ENCODE measurements at places on chromosomes 1 and 21. TPM values are rescaled to one million over a fixed set of nuclear protein-coding genes. Genes with fewer than 3 reads are reported as not detected.
A peak's percentile ranks its signal among the peaks of the same experiment; 100 is the strongest.

DNA sequence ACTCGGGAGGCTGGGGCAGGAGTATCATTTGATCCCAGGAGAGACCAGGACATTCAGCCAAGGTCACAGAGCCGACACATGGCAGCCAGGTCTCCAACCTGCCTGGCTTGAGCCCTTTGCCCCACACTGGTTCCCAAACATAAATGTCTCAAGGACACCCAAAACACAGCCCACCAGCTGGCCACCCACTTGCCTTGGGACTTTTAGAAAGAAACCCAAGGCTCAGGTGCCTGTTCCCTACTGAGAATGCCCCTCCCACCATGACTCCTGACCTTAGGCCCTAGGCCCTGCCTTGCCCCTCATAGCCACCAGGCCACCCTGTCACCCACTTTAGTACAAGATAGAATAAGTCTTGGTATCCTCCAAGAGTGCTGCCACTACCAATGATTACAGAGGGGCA is 41.9 kb upstream of the LRP8 start:
- peaks cover 14% of the 10 kb centered on the region for H3K27me3 ChIP-seq
- no peaks in the 10 kb centered on the region for H3K4me1 ChIP-seq
- no peak overlapping the region for H3K27ac ChIP-seq
- H3K36me3 ChIP-seq, result no peaks in the 10 kb centered on the region

DNA sequence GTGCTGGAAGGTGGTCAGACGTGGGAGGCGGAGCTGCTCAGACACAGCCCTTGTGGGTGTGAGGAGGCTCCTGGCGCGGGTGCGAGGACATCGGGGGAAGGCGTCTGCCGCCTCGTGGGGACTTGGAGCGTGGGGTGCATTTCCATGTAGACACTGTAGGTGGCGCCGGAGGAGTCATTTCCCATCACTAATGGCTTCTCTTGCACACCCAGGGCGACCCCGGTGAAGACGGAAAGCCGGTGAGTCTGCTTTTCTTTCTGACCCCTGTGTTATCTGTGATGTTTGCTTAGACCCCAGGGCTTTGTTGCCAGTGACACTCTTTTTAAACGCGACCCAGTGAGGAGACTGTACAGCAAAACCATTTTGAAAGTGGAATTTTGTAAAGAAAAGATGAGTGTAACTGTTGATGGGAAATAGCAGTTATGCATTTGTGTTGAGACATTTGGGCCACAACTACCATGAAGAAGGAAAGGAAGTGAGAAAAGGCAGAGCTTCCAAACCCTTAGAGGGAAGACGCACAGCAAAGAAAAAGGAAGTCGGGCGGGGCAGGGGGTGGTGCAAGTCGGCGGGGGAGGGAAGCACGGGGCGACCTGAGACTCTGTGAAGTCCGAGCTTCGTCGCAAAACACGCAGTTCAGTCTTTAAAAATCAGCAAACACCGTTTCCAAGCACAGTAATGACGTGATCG is 64.0 kb downstream of the SLC19A1 start:
- H3K4me3 ChIP-seq, result no peak overlapping the region
- peak; percentile 55 for DNase-seq
- H3K4me1 ChIP-seq, result no peaks in the 10 kb centered on the region
- H3K27ac ChIP-seq, result no peak overlapping the region

GRCh38 chr1:82398357-82398756 is 597.6 kb downstream of the ADGRL2 start:
- DNase-seq, result no peak
- no peak overlapping the region for H3K27ac ChIP-seq
- no peaks in the 10 kb centered on the region for H3K36me3 ChIP-seq
- H3K27me3 ChIP-seq, result no peaks in the 10 kb centered on the region

GRCh38 chr1:43968348-43968948 is 1.4 kb upstream of the DPH2 start:
- H3K36me3 ChIP-seq, result peaks cover 7% of the 10 kb centered on the region
- no peaks in the 10 kb centered on the region for H3K27me3 ChIP-seq
- H3K27ac ChIP-seq, result no peak overlapping the region
- peak; percentile 63 for DNase-seq
- no peak overlapping the region for H3K4me3 ChIP-seq

GRCh38 chr1:8765198-8765597 is 52.2 kb downstream of the RERE start:
- no peak for DNase-seq
- H3K4me3 ChIP-seq, result no peak overlapping the region
- peaks cover 2% of the 10 kb centered on the region for H3K36me3 ChIP-seq
- no peaks in the 10 kb centered on the region for H3K27me3 ChIP-seq
- H3K4me1 ChIP-seq, result no peaks in the 10 kb centered on the region
- no peak overlapping the region for H3K27ac ChIP-seq

GRCh38 chr1:60596791-60597750 is 485.3 kb upstream of the NFIA start:
- no peaks in the 10 kb centered on the region for H3K27me3 ChIP-seq
- H3K4me1 ChIP-seq, result no peaks in the 10 kb centered on the region
- H3K4me3 ChIP-seq, result no peak overlapping the region
- no peak overlapping the region for H3K27ac ChIP-seq
- H3K36me3 ChIP-seq, result no peaks in the 10 kb centered on the region

- H3K36me3 ChIP-seq, result no peaks in the 10 kb centered on the region
- no peak overlapping the region for H3K4me3 ChIP-seq
- no peak overlapping the region for H3K27ac ChIP-seq
- no peak for DNase-seq
- H3K27me3 ChIP-seq, result no peaks in the 10 kb centered on the region
Observed at GRCh38 chr21:45379901-45380330, 25.0 kb upstream of the COL18A1 start.

DNA sequence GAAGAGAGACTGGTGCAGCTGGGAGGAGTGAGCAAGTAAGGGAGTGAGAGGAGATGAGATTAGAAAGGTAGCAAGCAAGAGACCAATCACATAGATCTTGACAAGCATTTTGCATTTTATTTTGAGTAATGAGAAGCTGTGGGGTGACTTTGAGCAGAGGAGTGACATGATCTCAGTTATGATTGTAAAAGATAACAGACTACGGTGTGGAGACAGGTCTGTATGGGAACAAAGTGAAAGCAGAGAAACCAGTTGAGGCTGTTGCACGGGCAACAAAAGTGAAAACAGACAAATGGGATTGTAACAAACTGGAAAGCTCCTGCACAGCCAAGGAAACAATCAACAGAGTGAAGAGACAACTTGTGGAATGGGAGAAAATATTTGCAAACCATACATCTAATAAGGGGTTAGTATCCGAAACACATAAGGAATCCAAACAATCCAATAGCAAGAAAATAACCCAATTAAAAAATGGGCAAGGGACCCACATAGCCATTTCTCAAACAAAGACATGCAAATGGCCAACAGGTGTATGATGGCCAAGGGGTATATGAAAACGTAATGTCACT is 68.4 kb downstream of the SNRPE start:
- no peaks in the 10 kb centered on the region for H3K36me3 ChIP-seq
- no peak overlapping the region for H3K27ac ChIP-seq
- H3K4me3 ChIP-seq, result no peak overlapping the region
- no peak for DNase-seq

DNA sequence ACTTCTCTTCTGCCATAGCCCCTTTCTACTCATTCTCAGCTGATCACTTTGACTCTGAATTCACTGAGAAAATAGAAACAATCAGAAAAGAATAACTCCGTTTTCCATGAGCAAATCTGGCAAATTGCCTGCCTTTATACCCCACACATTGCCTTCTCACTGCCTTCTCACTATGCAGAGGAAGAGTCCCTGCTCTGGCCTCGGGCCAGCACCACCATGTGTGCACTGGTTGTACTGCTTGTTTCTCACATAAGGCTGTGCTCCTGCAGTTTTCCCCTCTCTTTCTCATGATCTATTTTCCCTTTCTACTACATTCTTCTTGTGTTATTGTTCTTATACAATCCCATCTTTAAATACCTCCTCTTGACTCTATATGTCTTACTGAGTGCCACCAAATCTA is 2.3 kb upstream of the HMGCS2 start:
- H3K4me1 ChIP-seq, result peaks cover 48% of the 10 kb centered on the region
- H3K4me3 ChIP-seq, result no peak overlapping the region
- H3K36me3 ChIP-seq, result no peaks in the 10 kb centered on the region
- H3K27ac ChIP-seq, result no peak overlapping the region

DNA sequence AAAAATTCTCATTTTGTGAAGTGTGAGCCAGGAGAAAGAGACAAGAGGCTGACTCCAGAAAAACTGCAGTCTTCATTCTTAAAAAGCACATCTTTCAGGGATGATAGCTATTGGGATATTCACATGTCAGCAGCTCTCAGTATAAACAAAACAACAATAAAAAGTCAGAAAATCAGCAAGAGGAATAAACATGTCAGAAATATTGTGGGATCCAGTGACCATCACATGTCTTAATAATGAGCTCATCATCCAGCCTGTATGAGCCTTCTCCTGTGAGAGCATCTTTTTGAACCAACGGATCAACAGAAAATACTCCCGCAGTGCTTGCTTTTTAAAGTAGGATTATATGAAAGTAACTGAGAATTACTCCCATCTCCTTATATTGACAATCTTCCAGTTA is 241.6 kb downstream of the SMYD3 start:
- no peaks in the 10 kb centered on the region for H3K4me1 ChIP-seq
- no peaks in the 10 kb centered on the region for H3K36me3 ChIP-seq
- no peak overlapping the region for H3K27ac ChIP-seq
- no peak overlapping the region for H3K4me3 ChIP-seq
- H3K27me3 ChIP-seq, result no peaks in the 10 kb centered on the region

GRCh38 chr1:87478231-87478630 is 149.6 kb downstream of the LMO4 start:
- no peak for DNase-seq
- no peaks in the 10 kb centered on the region for H3K36me3 ChIP-seq
- H3K4me3 ChIP-seq, result no peak overlapping the region
- no peaks in the 10 kb centered on the region for H3K4me1 ChIP-seq

The KCNK2 gene
- total RNA-seq, result not detected

The SERPINC1 gene
- total RNA-seq, result 0.22 TPM

The CYP4Z1 gene
- total RNA-seq, result not detected

The COL24A1 gene
- 2.2 TPM for total RNA-seq

The LRRC71 gene
- total RNA-seq, result not detected

The CGN gene
- total RNA-seq, result 1.2 TPM

The FAM177B gene
- not detected for total RNA-seq

The FCGR3B gene
- total RNA-seq, result not detected

The UBL4B gene
- not detected for total RNA-seq

The C1orf87 gene
- total RNA-seq, result not detected

The CYYR1 gene
- total RNA-seq, result 48.5 TPM

The DUSP10 gene
- 11.4 TPM for total RNA-seq

The GIPC2 gene
- not detected for total RNA-seq

The ATXN7L2 gene
- total RNA-seq, result 7.0 TPM
